ENCODE measurements at places on chromosomes 7 and 10.

DNA sequence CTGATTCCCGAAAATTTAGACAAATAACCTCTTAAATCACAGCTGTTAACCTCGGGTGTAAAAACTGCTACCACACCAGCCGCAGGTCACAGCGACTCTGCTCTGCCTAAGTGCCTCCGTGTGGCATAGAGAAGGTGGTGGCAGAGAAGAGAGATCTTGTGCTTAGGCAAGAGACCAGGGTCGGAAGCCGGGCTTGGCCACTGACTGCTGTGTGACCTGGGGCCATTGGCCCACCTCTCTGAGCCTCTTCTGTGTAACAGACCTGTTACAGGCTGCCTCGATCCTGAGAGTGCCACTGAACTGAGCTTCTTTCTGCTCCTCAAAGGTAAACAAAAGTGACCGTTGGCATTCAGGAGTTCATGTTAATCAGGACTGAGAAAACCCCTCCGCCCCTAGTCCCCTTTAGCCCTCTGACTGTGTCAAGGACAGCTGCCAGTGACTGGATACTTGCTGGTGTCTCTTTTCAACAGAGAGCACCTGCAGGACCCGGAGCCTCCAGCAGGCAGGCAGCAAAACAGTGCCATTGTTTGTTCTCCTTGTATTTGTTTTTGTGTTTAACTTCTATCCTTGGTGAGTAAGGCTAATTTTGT, 36.5 kb downstream of the ZMIZ1 start:
- peaks cover 81% of the 10 kb centered on the region for H3K4me1 ChIP-seq
- no peaks in the 10 kb centered on the region for H3K27me3 ChIP-seq
- DNase-seq = no peak
- no peaks in the 10 kb centered on the region for H3K36me3 ChIP-seq

DNA sequence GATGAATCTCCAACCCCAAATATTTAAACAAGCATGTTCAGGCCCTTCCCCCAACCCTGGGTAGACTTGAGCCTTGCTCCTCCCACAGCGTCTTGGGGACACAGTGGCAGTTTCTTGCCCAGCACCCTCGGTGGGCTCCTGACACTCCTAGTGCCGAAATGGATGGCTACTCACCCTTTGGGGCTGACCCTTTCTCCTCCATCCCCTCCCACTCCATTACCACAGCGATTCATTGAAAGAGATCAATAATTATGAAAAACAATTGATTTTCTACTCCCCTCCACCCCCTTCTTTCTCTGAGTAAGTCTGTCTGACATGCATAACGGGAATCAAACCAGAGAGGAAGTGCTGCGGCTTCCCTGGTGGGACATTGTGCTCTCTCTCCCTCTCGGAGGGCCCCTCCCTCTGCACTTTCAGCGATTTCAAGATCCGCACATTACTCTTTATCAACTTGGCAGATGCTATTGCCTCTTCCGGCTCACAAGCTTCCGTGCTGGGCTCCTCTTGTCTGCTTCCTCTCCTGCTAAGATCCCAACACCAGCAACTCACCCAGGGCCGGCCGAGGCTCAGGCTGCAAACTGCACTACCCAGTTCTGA, 79.0 kb upstream of the PLXNA4 start:
- no peaks in the 10 kb centered on the region for H3K36me3 ChIP-seq
- peak; percentile 76 for DNase-seq
- no peaks in the 10 kb centered on the region for H3K4me1 ChIP-seq

GRCh38 chr10:127657056-127657455, 79.9 kb upstream of the FOXI2 start:
- DNase-seq = no peak
- no peaks in the 10 kb centered on the region for H3K36me3 ChIP-seq
- H3K4me3 ChIP-seq = no peak overlapping the region
- H3K4me1 ChIP-seq = no peaks in the 10 kb centered on the region
- no peak overlapping the region for H3K27ac ChIP-seq
- H3K27me3 ChIP-seq = no peaks in the 10 kb centered on the region

DNA sequence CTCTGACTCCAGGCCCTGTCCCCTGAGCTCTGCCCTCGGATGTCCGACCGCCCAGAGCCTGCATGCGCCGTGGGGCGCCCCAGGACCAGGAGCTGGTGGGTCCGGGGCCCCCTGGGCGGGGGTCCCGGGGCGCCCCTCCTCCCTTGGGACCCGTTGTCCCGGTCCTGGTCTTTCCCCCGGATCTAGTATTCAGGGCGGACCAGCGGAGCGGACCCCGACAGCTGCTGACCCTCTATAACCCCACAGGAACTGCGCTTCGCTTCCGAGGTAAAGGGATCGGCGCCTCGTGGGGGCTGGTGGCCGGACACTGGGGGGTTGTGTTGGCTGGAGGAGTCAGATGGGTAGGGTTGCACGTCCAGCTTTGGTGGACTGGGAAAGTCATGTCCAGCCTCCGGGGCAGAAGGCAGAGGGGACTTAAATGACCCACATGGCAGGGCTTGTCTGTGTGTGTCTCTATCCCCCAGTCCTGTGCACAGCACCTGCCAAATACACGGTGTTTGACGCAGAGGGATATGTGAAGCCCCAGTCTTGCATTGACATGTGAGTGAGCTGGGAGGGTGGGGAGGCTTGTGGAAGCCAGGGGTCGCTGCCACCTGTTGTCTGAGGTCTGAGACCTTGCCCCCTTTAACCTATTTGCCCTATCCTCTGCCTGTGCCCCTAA, 520 bp downstream of the MOSPD3 start:
- DNase-seq = peak; percentile 25
- peaks cover 24% of the 10 kb centered on the region for H3K36me3 ChIP-seq
- no peaks in the 10 kb centered on the region for H3K27me3 ChIP-seq
- peaks cover 11% of the 10 kb centered on the region for H3K4me1 ChIP-seq
- H3K4me3 ChIP-seq = peak overlapping the region; percentile 81

GRCh38 chr10:18879284-18879683, 169.3 kb upstream of the MALRD1 start:
- no peaks in the 10 kb centered on the region for H3K36me3 ChIP-seq
- no peak overlapping the region for H3K4me3 ChIP-seq
- no peak for DNase-seq

- DNase-seq = peak; percentile 32
- H3K27me3 ChIP-seq = no peaks in the 10 kb centered on the region
- H3K27ac ChIP-seq = no peak overlapping the region
- H3K36me3 ChIP-seq = no peaks in the 10 kb centered on the region
- H3K4me1 ChIP-seq = no peaks in the 10 kb centered on the region
- H3K4me3 ChIP-seq = no peak overlapping the region
Measured at GRCh38 chr7:104552102-104552501, 223.7 kb downstream of the LHFPL3 start.

GRCh38 chr10:78640796-78641636, 427.8 kb upstream of the ZMIZ1 start:
- H3K4me3 ChIP-seq = no peak overlapping the region
- H3K27ac ChIP-seq = no peak overlapping the region
- no peaks in the 10 kb centered on the region for H3K36me3 ChIP-seq
- DNase-seq = no peak
- H3K4me1 ChIP-seq = no peaks in the 10 kb centered on the region
- no peaks in the 10 kb centered on the region for H3K27me3 ChIP-seq
